Activated CD4-positive, CD25-positive, alpha-beta regulatory T cell treated with anti-CD3 and anti-CD28 coated beads, Interleukin-2, amount 50 U/mL, for 24 hours (primary cell): ENCODE measurements at places on chromosomes 11 and 22.

DNA sequence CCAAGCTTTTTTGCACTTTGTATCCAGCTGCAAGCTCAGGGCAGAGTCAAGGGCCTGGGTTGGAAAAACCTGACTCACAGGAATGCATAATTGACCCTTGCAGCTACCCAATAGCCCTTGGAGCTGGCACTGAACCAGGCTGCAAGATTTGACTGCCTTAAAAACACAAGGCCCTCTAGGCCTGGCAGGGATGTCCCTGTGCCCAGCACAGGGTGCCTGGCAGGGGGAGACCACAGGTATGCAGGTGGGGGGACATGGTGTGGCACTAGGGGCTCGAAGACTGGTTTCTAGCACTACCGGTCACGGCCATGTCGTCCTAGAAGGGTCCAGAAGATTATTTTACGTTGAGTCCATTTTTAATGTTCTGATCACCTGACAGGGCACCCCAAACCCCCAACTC lies 30.2 kb downstream of the SBF1 start:
- no peak for ATAC-seq

DNA sequence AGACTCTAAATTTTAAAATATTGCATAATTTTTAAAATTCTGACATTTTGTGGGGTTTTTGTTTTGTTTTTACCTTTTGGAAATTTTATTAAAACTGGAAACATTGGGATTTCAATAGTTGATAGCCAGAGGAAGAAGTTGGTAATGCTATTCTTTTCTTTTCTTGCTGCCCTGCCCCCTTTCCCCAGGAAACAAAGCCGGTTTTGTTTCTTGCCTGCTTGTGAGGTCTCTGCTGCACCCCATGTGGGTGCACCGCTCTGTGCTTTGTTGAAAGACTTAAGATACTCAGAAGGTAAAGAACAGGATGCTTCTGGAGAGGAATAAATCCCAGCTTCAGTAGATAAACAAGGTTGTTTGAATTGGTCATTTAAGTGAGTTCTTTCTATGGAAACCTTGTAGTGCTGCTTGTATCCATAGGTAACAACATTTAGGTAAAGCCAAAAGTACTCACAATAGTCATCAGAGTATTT lies 87.5 kb downstream of the YAP1 start:
- ATAC-seq: no peak

GRCh38 chr11:1563697-1564534 lies 8.2 kb downstream of the DUSP8 start:
- no peak for ATAC-seq

- peak; percentile 95 for ATAC-seq
Measured at GRCh38 chr11:83156144-83156995, 561 bp upstream of the PCF11 start.

- ATAC-seq: no peak
Measured at GRCh38 chr11:36609383-36609782, 11.3 kb upstream of the RAG2 start.

- ATAC-seq: no peak
Measured at GRCh38 chr11:81359476-81359875, 1374.2 kb downstream of the FAM181B start.

- ATAC-seq: no peak
Measured at GRCh38 chr22:20456722-20457076, 19.1 kb upstream of the SCARF2 start.

GRCh38 chr11:8794126-8794525 lies 111.5 kb downstream of the RPL27A start:
- ATAC-seq: no peak
